ENCODE measurements at places on chromosomes 12 and 14. TPM values are rescaled to one million over a fixed set of nuclear protein-coding genes. Genes with fewer than 3 reads are reported as not detected.

- H3K27me3 ChIP-seq, result peaks cover 11% of the 10 kb centered on the region
- H3K36me3 ChIP-seq, result no peaks in the 10 kb centered on the region
- DNase-seq, result no peak
- H3K27ac ChIP-seq, result no peak overlapping the region
- no peak overlapping the region for H3K4me3 ChIP-seq
- H3K4me1 ChIP-seq, result peaks cover 10% of the 10 kb centered on the region
Observed at GRCh38 chr12:55703288-55703687, 4.4 kb downstream of the ITGA7 start.

DNA sequence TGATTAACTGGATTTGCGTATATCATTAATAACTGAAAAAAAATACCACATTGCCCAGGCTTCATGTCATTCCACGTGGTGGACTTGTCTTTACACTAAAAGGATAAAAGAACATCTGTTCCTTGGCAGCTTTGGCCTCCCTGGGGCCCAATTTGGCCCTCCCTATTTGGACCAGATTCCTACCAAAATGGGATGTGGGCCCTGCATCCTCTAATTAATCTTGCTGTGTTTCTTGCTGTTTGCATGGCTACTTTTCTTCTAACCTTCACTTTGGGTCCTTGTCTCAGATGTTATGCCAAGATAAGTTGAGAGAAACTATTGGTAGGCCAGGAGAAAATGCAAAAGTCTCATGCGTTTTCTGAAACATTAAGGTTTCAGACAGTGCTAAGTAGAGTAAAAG is 57.5 kb downstream of the PTHLH start:
- no peak overlapping the region for H3K4me3 ChIP-seq
- DNase-seq, result no peak
- no peaks in the 10 kb centered on the region for H3K4me1 ChIP-seq
- peaks cover 29% of the 10 kb centered on the region for H3K27me3 ChIP-seq
- H3K27ac ChIP-seq, result no peak overlapping the region

DNA sequence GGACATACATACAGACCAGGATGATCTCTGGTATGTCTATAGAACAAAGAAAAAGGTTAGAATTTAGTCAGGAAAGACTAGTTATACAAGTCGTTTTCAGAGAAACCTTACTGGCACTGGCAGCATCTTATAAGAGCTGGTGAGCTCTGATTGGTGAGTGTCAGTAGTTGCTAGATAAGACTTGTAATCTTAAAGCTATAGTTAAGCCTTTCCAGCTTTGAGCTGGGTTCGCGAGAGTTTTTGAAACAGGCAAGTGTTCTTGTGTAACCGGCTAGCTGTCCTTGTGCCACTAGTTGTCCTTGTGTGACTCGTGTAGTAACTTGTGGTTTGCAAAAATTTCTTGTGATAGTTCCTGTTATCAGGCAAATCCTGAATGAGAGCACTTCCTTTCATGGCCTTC is 740.9 kb downstream of the GALC start:
- no peak overlapping the region for H3K27ac ChIP-seq
- no peaks in the 10 kb centered on the region for H3K4me1 ChIP-seq
- no peak overlapping the region for H3K4me3 ChIP-seq
- H3K36me3 ChIP-seq, result peaks cover 4% of the 10 kb centered on the region
- no peaks in the 10 kb centered on the region for H3K27me3 ChIP-seq

Gene ACOT4
- total RNA-seq, result 8.9 TPM

Gene COCH
- 1.3 TPM for total RNA-seq

GRCh38 chr12:50550530-50551223 is 45.9 kb downstream of the DIP2B start:
- no peaks in the 10 kb centered on the region for H3K27me3 ChIP-seq
- H3K36me3 ChIP-seq, result no peaks in the 10 kb centered on the region
- DNase-seq, result no peak
- H3K4me1 ChIP-seq, result peaks cover 15% of the 10 kb centered on the region
- no peak overlapping the region for H3K4me3 ChIP-seq

Gene PPP2R3C
- 91.5 TPM for total RNA-seq

DNA sequence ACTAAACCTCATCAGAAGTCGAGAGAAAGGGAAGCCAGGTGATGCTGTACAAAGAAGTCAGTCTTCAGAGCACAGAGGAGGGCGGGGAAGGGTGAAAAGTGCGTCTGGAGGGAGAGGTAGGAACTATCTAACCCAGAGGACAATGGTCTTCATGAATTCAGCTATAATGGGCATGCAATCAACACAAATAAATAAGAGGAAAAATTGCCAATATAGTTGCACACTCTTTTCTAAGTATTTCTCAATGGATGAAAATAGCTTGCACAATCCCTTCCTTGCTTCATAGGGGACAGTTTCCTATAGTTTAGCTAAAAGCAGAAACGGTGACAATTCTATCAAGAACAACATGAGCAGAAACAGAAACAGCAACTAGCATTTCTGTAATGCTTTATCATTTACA is 931.2 kb downstream of the AACS start:
- no peak for DNase-seq
- H3K27ac ChIP-seq, result no peak overlapping the region
- H3K27me3 ChIP-seq, result no peaks in the 10 kb centered on the region
- no peaks in the 10 kb centered on the region for H3K36me3 ChIP-seq
- no peaks in the 10 kb centered on the region for H3K4me1 ChIP-seq

DNA sequence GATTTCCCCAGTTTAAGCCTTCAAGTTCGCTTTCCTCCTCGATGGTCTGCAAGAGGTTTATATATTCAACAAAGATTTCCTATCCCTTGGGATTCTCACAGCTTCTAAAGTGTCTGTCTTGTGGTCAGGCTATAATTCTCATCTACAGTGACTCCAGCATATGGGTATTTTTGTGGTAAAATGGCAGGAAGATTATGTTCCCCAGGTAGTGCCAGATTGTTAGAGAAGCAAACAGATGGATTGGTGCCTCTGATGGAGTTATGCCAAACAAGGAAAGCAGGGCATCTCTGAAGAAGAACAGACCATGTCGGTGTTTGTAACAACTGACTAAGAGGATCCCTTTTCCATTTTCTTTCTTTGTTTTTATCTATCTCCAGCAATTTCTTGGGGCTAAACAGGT is 5.5 kb upstream of the CCDC175 start:
- no peaks in the 10 kb centered on the region for H3K36me3 ChIP-seq
- H3K27ac ChIP-seq, result no peak overlapping the region
- DNase-seq, result no peak
- H3K27me3 ChIP-seq, result peaks cover 2% of the 10 kb centered on the region

DNA sequence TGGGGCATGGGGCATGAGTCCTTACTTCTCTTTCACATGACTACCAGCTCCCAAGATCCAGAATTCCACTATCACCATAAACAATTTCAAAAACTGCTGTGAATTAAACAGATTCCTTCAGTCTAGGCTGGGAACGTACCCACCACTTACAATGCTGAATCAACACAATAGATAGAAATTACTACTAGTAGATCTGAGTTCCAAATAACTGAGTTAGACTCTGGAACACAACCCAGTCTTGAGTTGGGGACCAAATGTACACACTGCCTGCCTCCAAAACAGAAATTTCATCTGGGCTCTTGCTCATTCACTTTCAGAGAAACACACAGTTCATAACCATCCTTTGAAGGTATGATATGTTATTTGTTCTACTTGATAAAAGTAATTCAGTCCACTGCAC is 8.9 kb downstream of the CORO1C start:
- H3K4me1 ChIP-seq, result peaks cover 29% of the 10 kb centered on the region
- no peaks in the 10 kb centered on the region for H3K36me3 ChIP-seq
- H3K4me3 ChIP-seq, result no peak overlapping the region

GRCh38 chr12:68479261-68479895 is 131.3 kb upstream of the RAP1B start:
- no peak overlapping the region for H3K4me3 ChIP-seq
- H3K36me3 ChIP-seq, result peaks cover 26% of the 10 kb centered on the region
- peak overlapping the region; percentile 96 for H3K27ac ChIP-seq
- H3K4me1 ChIP-seq, result peaks cover 51% of the 10 kb centered on the region
- DNase-seq, result no peak

GRCh38 chr12:8475508-8476203 is 19.9 kb downstream of the CLEC6A start:
- H3K4me3 ChIP-seq, result no peak overlapping the region
- no peaks in the 10 kb centered on the region for H3K4me1 ChIP-seq
- peaks cover 35% of the 10 kb centered on the region for H3K27me3 ChIP-seq
- H3K36me3 ChIP-seq, result no peaks in the 10 kb centered on the region
- no peak overlapping the region for H3K27ac ChIP-seq

Gene KCNH5
- not detected for total RNA-seq

Gene PNP
- total RNA-seq, result 124 TPM

GRCh38 chr12:1126091-1126490 is 135.1 kb downstream of the ERC1 start:
- no peaks in the 10 kb centered on the region for H3K36me3 ChIP-seq
- no peak for DNase-seq
- no peaks in the 10 kb centered on the region for H3K27me3 ChIP-seq
- peak overlapping the region; percentile 63 for H3K4me3 ChIP-seq
- H3K27ac ChIP-seq, result no peak overlapping the region

Gene LMNTD1
- total RNA-seq, result not detected

DNA sequence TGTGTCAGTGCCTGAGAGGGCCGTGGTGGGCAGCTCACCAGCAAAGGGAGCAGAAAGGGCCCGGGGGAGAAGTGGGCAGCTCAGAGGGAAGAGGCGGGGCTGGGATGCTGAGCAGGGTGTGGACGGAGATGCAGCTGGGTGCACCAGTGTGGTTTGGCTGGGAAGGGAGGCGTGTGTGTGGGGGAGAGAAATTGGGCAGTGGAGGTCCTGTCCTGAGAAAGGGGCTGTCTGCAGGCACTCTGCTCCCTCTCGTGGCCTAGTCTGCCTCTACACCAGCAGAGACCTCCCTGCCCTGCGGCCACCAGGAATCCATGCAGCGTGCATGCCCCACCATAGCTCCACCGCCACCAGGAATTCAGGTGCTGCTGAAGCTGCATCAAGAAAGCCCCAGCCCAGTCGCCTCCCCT is 6.4 kb downstream of the TMEM121 start:
- DNase-seq, result no peak
- H3K27me3 ChIP-seq, result peaks cover 3% of the 10 kb centered on the region
- no peaks in the 10 kb centered on the region for H3K36me3 ChIP-seq
- peaks cover 7% of the 10 kb centered on the region for H3K4me1 ChIP-seq

Gene C14orf119
- 55.2 TPM for total RNA-seq

Gene SIRT4
- total RNA-seq, result 2.4 TPM

DNA sequence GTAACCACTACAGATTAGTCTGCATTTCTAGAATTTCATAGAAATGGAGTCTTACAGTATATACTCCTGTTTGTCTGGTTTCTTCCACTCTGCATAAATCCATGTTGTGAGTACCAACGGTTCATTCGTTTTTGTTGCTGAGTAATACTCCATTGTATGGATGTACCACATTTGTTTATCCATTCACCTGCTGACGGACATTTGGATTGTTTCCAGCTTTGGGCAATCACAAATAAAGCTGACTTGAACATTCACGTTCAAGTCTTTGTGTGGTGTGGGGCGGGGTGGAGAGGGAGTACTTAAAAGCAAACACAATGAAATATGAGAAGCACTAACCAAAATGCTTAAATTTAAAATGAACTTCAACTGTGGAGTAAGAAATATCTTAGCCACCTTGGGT is 7.1 kb downstream of the HECTD4 start:
- H3K36me3 ChIP-seq, result no peaks in the 10 kb centered on the region
- DNase-seq, result no peak

- H3K4me3 ChIP-seq, result no peak overlapping the region
- H3K36me3 ChIP-seq, result no peaks in the 10 kb centered on the region
- no peak for DNase-seq
- H3K4me1 ChIP-seq, result no peaks in the 10 kb centered on the region
- H3K27me3 ChIP-seq, result no peaks in the 10 kb centered on the region
Observed at GRCh38 chr14:87785897-87786296, 207.1 kb downstream of the GALC start.

GRCh38 chr12:116595186-116595585 is 36.0 kb downstream of the MAP1LC3B2 start:
- DNase-seq, result peak; percentile 28
- peaks cover 9% of the 10 kb centered on the region for H3K4me1 ChIP-seq
- H3K4me3 ChIP-seq, result no peak overlapping the region
- H3K36me3 ChIP-seq, result no peaks in the 10 kb centered on the region
- peaks cover 2% of the 10 kb centered on the region for H3K27me3 ChIP-seq

DNA sequence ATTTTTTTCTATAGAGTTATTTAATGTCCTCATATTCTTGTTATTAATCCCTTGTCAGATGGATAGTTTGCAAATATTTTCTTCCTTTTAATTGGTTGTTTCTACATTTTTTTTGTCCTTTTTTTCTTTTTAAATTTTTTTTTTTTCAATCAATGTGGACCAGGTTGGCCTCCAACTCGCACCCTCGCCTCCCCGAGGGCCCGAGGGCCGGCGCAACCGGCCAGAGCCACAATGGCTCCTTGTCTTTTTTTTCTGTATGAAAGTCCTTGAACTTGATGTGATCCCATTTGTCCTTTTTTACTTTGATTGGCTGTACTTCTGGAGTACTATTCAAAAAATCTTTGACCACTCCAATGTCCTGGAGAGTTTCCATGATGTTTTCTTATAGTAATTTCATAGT is 17.7 kb upstream of the SLCO1B1 start:
- H3K4me1 ChIP-seq, result no peaks in the 10 kb centered on the region
- H3K27ac ChIP-seq, result no peak overlapping the region
- H3K36me3 ChIP-seq, result no peaks in the 10 kb centered on the region
- no peak for DNase-seq
- H3K4me3 ChIP-seq, result no peak overlapping the region

DNA sequence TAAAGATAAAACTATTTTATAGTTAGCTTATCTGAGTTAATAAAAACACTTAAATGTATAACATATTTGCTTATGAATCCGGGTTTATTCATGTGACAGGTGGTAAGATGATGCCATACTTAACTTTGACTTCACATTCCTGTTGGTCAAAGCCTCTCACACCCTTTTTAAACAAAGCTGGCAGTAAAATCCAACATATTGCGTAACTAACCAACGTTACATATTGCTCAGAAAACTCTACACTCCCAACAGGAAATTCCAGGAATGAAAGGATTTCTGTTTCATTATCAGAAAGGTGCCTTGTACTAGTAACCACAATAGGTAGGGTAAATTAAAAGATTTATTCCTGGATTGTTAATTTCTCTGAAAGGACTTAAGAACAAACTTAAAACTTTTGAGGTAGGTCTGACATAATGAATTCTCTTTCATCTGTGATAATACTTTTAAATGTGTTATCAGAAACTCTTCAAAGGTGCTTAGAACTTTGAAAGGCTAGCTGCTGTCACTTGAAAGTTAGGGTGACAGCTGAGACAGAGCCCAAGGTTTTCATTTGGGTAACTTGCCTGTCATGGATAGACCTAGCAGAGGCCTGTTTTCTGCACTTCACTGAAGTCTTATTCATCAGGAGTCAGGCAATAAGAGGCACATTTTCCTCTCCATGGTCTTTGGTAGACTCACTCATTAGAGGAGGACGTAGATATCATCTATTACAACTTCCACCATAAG is 23.8 kb upstream of the CATSPERB start:
- DNase-seq, result no peak
- no peak overlapping the region for H3K27ac ChIP-seq
- H3K36me3 ChIP-seq, result no peaks in the 10 kb centered on the region
- no peaks in the 10 kb centered on the region for H3K4me1 ChIP-seq
